Head of caudate nucleus (tissue), 42 donors: ENCODE measurements at places on chromosomes 7 and 10.

GRCh38 chr10:32269343-32270100 is 77.4 kb downstream of the EPC1 start:
- no peak for DNase-seq

- no peak for DNase-seq
Measured at GRCh38 chr10:125010362-125010761, 68.4 kb downstream of the ZRANB1 start.

DNA sequence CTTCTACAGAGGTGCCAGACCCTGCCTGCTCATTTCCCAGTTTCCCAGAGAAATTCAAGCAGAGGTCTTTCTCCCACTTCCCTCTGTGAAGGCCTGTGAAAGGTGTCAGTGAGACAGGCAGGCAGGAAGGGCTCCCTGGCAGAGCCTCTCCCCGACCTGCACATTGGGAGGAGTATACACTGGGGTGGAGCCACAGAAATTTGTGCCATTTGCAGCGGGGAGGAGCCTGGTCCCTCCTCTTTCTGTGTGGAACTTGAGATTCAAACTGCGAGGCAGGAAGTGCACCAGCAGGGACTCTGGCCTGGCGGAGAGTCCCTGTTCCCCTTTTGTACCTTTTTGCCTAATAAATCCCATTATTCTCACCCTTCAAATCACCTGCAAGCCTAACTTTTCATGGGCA is 54.6 kb upstream of the OPN4 start:
- DNase-seq: no peak

DNA sequence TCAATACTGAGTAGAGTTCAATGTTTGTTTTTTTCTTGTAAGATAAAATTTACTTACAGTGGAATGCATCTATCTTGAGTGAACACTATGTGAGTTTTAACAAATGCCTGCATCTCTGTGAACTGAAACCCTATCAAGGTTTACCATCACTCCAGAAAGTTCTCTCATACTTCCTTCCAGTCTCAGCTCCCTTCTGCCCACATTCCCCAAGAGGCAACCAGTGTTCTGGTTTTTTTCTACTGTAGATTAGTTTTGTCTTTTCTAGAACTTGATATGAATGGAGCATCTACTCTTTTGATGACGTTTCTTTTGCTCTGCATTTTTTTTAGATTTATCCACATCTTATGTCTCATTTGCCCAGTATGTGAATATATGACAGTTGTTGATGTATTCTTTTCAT is 17.1 kb downstream of the WIPI2 start:
- no peak for DNase-seq

- no peak for DNase-seq
Measured at GRCh38 chr10:12949248-12949647, 52.3 kb downstream of the CCDC3 start.

GRCh38 chr7:8747338-8747737 is 313.9 kb downstream of the NXPH1 start:
- DNase-seq: no peak

- DNase-seq: peak; percentile 80
Measured at GRCh38 chr10:21497177-21497807, 28.2 kb downstream of the SKIDA1 start.

DNA sequence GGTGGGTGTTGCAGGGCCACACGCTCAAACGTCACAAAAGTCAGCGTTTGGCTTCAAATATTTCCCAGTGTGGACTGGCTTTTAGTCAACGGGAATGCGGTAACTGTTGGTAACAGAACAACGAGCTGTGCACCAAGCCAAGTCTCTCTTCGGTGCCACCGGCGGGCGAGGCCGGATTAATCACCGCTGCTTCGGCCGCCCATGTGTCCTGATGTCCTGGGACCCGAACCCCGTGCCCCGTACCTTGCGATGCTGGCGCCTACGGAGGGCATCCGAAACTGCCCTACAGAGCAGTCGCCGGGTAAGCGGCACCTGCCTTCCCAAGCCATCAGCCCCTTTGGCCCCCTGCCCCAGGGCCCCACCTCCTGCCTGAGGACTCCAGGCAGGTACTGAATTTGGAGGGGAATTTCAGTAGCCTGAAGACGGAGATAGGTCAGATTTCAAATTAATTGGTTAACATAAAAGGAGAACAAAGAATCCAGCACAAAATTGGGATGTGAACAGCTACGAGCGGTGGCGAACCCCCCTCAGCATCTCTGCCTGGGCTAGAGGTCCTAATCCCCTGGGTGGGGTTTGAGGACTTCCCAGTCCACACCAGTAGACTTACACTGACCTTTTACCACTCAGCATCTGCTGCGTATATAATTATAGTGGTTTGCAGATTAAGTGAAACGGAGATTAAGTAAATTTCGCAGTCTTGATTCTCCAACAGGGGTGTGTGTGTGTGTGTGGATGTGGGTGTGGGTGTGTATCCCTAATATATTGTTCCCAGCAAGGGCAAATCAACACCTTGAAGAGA is at the start of gene LRRC72:
Gene LRRC72, plus strand, starts transcription at position 84 of the 799 bp plus-strand sequence. Its CDS starts 128 bp downstream, at position 212.
- no peak for DNase-seq

GRCh38 chr7:108268200-108268820 is 138.1 kb upstream of the LAMB4 start:
- no peak for DNase-seq

DNA sequence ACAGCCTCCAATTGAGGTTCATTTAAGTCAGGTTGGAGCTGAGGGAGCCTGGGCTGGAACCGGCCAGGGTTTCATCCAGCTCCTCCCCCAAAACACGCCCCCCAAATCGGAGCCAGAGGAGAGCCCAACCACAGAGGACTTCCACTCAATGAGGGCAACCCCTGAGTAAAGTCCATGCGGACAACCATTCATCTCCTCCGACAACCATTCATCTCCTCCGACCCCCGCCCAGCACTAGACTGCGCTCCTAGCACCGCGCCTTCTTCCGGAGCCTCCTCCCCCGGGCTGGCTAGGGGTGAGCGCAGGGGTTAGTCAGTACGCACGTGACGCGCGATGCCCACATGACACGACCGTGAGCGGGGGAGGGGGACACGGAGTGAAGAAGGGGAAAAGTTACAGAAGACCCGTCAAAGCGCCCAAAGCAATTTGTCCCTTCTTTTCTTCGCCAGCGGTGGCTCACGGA is 1.4 kb downstream of the MAGI2 start:
- peak; percentile 88 for DNase-seq

GRCh38 chr7:132933072-132933458 is 148.8 kb downstream of the CHCHD3 start:
- DNase-seq: no peak

DNA sequence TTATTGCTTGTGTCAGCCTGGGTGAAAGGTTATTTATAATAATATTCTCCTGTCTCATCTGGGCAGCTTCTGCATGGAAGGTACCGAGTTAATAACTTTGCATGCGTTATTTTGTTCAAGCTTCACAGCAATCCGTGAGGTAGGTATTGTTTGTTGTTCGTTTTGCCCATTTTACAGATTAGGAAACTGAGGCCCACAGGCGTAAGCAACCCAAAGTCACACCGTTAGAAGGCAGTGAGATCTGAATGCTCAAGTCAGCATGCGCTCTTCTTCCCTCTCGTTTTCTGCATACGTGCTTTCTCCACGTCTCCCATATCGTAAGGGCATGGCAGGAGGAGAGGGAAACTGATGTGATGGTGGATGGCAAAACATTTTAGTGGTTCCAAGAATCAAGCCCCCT is 34.1 kb downstream of the LHPP start:
- DNase-seq: no peak

DNA sequence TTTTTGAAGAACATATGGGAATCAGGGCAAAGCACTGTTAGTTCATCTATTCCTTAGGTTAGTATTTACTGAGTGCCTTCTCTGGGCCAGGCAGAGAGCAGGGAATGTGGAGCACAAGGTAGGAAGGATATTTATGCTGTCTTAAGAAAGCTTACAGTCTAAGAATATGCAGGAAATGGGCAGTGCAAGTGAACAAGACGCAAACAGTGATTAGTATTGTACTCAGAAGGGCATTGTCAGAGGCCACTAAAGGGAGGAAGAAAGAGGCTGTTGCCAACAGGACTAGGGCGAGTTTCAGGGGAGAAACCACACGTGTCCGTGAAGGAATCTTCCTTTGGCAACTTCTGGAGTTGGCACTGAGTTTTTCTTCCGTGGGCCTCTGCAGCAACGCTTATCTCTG is 552.8 kb upstream of the COBL start:
- no peak for DNase-seq

DNA sequence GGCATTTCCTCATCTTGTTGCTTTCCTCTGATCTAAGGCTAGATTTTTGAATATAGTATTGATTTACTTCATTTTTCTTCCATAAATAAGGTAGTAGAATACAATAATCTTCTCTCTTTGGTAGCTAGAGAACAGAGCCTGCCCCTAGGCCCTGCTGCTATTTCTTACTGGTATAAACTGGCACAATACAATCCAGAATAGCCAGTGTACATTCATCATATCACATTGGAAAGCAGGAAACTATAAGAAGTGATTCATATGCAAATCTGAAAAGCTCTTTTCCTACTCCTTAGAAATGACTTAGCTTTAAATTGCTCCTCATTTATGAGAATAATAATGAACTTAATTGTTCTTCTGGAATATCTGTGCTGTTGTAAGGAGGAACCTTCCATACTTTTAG is 100.2 kb downstream of the KCND2 start:
- no peak for DNase-seq

DNA sequence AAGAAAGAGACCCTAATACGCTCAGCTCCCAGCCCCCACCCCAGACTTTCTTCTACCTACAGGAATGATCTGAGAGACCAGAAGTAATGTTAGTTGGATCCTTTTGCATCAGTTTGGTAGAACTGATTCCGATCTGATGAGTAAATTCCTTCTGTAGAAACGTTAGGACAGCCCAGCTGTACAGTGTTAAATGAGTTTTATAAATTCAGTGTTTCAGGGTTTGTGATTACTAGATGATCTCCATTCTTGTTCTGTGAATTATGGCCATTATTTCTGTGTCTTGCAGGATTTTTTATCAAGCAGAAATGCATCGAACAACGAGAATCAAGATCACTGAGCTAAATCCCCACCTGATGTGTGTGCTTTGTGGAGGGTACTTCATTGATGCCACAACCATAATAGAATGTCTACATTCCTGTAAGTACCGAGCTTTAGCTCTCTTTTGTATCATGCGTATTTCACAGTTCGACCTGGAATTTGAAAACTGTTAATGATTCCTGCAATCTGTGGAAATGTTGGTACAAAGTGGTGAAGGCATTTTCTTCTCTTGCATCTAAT is 5.3 kb downstream of the BMI1 start:
- DNase-seq: no peak

- DNase-seq: no peak
Measured at GRCh38 chr7:143379611-143380259, 1.4 kb upstream of the ZYX start.

- DNase-seq: peak; percentile 97
Measured at GRCh38 chr10:18659125-18659818, at the start of gene ARL5B. Gene ARL5B, plus strand, starts transcription at chr10:18659431. Its CDS starts 207 bp downstream, at chr10:18659638.

- no peak for DNase-seq
Measured at GRCh38 chr7:116534790-116535189, 10.0 kb downstream of the CAV1 start.

GRCh38 chr10:62027841-62028501 is 126.5 kb downstream of the ARID5B start:
- DNase-seq: no peak

- no peak for DNase-seq
Measured at GRCh38 chr7:24767878-24768569, 10.8 kb upstream of the GSDME start.

- DNase-seq: peak; percentile 73
Measured at GRCh38 chr10:67520924-67521520, 175.0 kb downstream of the CTNNA3 start.

DNA sequence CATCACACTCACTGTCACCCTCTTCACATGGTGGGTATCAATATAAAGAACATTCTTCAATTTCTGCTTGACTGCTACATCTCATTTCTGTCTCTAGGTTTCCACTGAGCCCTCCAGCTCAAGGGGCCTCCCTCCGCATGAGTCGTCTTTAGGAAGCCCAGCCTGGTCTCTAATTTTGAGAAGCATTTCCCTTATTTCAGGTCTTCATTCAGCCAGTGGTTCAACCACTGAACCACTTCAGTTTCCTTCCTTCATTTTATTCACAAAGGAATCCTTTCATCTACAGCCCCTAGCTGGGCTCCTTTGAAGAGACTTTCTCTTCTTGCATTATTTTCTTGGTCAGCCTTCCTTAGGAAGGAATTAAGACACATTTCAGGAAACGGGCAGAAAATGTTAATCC is 257.4 kb downstream of the KCNMA1 start:
- no peak for DNase-seq

DNA sequence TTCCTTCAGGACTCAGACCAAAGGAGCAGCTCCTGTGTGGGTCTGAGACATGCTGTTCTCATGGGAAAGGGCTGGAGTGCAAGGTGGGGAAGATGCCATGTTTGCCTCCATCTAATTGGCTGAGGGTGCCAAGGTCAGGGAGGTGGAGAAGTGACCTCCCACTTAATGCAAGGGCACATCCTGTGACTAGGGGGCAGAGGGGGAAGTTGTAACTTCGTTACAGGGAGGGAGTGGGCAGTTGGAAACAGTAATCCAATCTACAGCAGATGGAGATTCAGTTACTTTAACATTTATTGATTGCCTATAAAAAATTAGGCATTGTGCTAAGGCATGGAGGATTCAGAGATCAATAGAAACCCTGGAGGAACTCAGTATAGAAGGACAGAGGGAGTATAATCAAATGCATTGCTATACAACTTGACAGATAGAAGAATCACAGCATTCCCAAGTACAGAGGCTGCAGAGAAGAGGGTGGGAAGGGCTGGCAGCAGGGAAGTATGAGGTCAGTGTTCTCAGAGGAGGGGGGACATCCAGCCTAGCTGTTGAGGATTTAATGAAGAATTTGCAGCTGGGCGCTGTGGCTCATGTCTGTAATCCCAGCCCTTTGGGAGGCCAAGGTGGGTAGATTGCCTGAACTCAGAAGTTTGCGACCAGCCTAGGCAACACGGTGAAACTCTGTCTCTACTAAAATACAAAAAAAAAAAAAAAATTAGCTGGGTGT is 75.9 kb downstream of the CCNY start:
- DNase-seq: no peak

DNA sequence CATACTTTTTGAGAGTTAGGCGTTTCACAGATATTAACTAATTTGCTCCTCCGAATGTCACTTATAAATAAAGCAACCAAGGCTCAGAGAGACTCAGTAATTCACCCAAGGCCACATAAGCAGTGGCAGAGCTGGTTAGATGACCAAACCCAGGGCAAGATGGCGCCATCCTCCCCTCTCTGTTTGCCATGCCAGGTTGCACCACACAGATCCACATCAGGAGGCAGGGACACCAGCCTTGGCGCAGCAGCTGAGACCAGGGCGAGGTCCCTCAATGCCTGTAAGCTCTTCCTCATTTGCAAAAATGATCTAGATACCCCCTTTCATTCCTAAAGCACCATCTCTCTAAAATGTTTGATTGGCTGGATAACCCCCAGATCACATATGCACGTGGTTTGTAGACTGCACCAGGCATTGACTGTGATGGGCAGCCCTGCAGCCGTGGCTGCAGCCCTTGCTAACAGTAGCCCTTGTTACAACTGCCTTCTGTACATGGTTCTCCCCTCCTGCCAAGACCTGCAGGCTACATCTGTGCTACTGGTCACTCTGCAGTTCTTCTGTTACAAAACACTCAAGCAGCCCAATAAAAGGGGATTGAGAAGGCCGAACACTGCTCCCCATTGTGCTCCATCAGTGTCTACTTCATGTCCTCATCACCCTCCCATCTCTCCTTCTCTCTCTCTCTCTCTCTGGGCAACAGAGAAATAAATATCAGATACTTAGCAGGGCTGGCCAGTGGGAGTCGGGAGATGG is 298.6 kb downstream of the PRPF18 start:
- DNase-seq: peak; percentile 93
